ENCODE measurements at places on chromosomes 11 and 22.

DNA sequence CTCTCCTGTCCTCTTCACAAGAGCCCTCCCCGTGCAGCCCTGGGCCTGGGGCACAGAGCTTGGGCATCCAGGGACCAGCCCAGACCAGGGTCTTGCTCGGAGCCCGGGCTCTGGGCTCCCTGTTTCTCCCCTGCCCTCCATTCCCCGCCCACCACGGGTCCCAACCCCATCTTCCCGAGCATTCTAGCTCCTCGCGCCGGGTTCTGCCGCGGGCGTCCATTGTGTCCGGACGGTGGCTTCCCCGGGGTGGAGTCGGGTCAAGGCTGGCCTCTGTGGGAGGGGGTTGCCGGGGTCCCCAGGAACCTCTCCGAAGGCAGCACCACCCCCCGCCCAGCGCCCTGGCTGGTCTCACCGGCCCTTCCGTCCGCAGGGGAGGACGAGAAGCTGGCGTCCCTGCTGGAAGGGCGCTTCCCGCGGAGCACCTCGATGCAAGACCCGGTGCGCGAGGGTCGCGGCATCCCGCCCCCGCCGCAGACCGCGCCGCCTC lies 18.1 kb upstream of the ACR start:
- DNase-seq = no peak

DNA sequence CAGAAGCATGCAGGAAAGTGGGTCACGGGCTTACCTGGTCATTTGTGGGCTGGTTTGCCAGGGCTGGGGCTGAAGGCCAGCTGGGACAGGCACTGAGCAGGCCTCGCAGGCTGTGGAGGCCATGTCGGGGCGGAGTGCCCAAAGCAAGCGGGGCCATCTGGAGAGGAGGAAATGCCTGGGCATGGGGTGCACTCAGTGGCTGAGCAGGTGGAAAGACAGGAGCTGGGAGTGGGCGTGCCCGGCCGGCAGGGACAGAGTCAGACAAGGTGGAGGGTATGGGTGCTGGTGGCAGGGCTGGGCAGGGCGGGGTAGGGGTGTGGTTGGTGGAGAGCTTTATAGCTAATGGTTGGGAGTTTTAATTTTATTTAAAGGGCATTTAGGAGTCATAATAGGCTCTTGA lies 27.4 kb downstream of the DAGLA start:
- no peak for DNase-seq

DNA sequence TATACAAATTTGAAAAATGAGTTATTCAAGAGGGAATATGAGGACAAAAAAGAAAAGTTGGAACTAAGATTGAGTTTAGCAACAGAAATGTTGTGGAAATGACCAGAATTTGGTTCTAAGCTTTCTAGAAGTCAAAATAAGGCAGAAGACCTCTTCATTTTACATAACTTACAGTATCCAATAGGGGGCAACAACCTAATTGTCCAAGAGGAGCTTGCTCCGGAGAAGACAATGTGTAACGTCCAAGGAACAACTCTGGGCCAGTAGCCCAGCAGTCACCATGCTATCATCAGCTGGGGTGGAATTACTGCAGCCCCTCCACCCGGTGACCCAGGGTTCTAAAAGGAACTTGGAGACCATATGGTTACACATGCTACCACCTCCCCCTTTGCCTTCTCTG lies 14.1 kb downstream of the CNTF start:
- no peak for DNase-seq

DNA sequence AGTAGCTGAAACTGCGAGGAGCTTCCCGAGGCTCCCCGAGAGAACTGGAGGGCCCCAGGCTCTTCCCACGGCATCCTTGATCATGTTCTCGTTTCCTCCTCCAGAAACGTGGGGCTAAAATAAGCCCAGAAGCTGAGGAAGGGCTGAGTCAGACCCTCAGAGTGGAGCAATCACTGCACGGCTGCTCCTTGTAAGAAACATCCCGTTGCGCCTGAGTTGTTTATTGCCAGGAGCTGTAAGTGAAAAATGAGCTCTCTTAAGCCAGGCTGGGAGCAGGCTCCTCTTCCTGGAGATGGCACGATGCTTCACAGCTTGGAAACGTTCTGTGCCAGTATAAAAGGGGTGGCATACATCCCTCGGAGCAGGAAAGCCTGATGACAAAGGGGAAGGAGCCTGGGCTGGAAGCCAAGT lies 47.3 kb upstream of the SYN3 start:
- no peak for DNase-seq

DNA sequence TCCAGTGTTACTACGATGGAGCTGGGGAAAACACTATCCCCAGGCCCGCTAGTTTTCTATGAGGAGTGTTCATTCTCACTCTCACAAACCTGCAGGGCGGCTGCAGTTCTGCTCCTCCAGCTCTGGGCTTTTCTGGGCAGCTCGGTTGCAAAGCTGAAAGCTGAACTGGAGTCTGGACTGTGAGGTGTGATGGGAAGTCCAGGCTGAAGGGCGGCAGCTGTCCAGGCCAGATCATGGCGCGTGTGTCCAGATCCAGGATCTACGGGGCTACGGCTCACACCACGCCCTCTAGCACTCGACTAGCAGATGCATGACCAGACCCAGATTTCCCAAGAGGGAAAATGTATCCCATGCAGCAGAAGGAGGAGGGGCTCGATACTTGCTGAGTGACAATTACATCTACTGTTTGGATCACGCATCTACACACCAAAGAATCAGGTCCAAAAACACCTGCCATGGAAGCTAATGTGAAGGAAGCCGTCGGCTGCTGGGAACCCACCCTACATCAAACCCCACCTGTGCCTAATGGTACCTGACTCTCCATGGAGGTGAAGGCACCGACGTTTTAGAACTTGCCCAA lies 555.0 kb downstream of the BRD1 start:
- no peak for DNase-seq

DNA sequence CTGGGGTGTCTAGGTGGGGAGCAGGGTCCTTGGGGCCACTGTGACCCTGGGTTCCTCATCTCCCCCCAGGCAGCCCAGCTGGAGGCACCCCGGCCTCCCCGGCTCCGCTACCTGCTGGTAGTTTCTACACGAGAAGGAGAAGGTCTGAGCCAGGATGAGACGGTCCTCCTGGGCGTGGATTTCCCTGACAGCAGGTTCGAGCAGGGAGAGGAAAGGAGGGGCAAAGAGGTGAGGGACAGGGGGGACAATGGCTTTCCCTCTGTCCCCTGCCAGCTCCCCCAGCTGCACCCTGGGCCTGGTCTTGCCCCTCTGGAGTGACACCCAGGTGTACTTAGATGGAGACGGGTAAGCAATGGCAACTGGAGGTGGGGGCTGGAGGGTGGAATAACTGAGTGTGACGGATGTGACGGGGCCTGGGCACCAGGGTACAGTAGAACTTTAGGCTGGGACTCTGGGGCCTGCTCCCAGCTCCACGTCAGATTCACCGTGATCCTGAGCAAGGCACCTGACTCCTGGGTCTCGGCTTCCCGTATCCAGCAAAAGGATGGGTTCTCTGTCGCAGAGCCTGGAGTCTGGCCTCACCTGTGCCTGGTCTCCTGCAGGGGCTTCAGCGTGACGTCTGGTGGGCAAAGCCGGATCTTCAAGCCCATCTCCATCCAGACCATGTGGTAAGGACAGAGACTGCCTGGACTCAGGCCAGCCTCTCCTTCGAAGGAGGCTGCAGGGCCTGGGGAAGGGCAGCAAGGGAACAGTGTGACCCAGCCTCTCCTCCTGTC lies 3.6 kb downstream of the SSH3 start:
- DNase-seq = no peak

- no peak for DNase-seq
These were observed 32.0 kb upstream of the ANO1 start for GRCh38 chr11:70046089-70046488.

DNA sequence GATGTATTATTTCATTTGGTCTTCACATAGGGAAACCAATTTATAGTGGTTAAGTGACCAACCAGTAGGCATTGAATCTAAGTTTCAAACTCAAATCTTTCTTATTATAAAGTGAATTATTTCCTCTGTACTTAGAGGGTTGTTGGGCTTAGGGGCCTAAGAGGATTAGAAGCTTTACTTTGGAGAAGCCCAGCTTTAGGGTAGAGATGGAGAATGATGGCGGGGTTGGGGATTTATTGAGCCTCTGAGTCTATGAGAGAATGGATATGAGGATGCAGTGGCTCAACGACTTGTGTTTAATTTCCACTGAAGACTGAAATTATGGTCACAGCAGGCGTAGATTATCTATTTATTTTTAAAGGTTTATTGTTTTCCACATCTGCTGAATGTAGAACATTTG lies 55.5 kb downstream of the CHRDL2 start:
- DNase-seq = no peak

DNA sequence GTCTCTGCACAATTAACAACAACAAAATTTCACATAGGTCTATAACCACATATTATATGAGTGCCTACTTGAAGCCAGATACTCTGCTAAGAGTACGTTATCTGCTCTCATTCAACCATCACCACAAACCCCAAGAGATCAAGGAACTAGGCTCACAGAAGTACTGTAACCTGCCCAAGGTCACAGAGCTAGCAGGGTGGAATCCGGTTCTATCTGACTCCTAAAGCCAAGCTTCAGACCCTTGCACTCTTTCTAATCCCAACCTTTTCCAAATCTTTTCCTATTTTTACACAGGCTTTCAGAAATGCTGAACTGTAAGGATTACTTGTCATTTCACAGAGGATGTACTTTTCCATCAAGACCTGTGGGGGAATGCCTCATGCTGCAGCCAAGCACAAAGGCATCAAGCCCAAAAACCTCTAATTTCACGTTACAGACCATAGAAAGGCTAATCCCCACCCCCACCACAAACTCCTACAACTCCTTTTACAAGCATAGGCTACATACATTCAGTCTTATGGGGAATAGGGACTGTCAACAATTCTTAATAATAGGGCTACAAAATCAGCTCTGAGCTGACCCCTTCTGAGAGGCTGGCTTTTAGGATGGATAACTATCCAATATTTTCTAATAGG lies 927 bp downstream of the PRCP start:
- DNase-seq = peak; percentile 2

DNA sequence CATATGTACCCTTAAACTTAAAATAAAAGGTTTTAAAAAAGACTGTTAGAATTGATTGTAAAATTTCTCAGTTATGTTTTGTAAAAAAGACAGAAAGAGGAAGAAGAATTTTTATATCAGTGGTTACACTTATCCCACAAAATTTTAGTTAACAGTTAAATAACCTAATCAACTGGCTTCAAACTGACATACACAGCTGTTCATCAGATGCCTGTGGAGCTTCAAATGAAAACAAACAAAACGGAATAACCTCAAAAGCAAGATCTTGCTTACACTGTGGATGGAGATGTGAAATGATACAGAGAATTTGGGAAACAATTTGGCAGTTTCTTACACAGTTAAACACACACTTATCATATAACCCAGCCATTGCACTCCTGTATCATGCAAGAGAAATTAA lies 521.0 kb downstream of the ETS1 start:
- no peak for DNase-seq

- no peak for DNase-seq
These were observed 2.8 kb downstream of the LRRC10B start for GRCh38 chr11:61511383-61511782.

- DNase-seq = no peak
These were observed 43.4 kb upstream of the NNMT start for GRCh38 chr11:114252767-114253166.

DNA sequence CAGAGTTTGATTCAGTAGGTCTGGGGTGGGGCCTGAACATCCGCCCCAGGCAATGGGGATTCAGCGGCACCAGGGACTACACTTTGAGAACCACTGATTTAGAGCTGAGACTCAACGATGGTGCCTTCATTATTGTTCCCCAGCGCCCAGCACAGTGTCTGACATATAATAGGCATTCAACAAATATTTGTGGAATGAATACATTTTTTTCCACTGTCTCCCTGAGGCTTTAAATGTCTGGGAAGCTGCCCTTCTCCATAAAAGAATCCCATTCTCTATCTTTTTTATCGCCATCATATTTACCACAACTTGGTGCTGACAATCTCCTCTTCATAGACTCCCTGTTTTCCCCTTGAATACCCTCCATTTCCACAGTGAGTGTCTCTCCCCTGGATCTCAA lies 23.6 kb upstream of the LMO2 start:
- no peak for DNase-seq

DNA sequence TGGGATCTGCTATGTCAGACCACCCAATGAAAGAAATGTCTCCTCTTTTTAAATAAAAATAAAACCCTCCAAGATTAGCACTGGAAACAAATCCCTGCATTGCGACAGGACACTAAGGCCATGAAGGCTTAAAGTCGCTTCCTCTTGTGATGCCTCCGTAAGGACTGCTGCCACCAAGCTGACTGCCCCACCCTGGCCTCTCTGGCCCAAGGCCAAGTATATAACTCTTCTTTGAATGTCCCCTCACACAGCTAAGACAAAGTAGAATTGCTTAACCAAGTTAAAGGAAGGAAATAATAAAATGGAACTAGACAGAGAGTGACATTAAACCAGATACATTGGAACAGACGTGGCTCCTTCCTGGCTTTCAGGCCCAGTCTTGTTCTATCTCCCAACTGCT lies 7.5 kb upstream of the NRGN start:
- no peak for DNase-seq

DNA sequence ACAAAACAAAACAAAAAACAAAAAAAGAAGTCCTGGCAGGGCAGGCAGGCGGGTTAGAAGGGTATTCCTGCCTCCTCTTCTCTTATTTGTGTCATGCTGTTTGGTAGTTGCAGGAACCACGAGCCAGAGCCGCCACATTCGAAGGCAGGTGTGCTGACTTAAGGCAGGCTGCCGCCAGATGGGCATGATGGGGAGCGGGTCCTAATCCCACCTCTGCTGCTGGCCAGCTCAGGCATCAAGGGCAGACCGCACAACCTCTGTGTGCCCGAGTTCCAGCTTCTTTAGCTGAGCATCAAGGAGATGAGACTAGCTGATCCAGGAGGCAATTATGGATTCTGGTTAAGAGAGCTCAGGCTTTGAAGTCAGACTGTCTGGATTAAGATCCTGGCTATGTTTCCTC lies 12.1 kb downstream of the OAF start:
- no peak for DNase-seq

- no peak for DNase-seq
These were observed 629.0 kb downstream of the BRD1 start for GRCh38 chr22:49198705-49199084.

- no peak for DNase-seq
These were observed 497.1 kb downstream of the BRD1 start for GRCh38 chr22:49330421-49331222.

DNA sequence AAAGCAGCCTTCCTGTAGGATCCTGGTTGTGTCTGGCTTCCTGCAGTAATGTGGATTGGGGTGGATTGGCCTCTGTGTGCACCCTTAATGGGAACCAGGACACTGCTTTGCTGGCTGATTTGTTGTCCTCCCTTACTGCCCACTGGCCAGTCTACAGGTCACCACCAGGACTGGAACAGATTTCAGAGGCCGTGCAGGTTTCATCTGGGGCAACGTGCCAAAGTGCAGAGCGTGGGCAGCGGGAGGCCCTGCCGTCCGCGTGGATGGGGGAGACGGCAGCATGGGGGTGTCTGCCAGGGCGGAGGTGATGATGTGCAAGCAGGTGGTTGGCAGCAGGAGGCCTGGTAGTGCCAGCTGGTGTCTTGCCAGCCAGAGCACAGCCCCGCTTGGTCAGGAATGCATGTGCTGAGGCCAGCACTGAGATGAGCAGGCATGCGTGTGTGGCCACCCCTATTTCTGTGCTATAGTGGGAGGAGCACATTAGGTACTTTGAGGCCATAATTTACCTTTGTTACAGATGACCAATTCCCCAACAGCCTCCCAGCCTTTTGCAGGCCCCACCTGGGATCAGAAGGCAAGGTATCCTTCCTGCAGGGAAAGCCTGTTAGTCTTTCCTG lies 24.3 kb downstream of the BCR start:
- DNase-seq = no peak

GRCh38 chr22:20549232-20549841 lies 41.9 kb downstream of the MED15 start:
- DNase-seq = no peak
